ENCODE measurements at places on chromosomes 13 and 19.

GRCh38 chr19:33496038-33496895, 25.3 kb downstream of the PEPD start:
- no peak for DNase-seq

GRCh38 chr13:53098455-53098854, 69.8 kb downstream of the OLFM4 start:
- no peak for DNase-seq

DNA sequence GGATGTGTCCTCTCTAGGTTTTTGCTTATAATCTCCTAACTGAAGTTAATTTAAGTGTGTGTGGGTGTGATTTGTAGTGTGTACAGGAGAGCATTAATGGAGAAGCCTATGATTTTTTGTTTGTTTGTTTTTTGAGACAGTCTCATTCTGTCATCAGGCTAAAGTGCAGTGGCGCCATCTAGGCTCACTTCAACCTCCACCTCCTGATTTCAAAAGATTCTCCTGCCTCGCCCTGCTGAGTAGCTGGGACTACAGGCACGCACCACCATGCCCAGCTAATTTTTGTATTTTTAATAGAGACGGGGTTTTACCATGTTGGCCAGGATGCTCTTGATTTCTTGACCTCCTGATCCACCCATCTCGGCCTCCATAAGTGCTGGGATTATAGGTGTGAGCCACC, 20.6 kb downstream of the ZNF701 start:
- DNase-seq = no peak

DNA sequence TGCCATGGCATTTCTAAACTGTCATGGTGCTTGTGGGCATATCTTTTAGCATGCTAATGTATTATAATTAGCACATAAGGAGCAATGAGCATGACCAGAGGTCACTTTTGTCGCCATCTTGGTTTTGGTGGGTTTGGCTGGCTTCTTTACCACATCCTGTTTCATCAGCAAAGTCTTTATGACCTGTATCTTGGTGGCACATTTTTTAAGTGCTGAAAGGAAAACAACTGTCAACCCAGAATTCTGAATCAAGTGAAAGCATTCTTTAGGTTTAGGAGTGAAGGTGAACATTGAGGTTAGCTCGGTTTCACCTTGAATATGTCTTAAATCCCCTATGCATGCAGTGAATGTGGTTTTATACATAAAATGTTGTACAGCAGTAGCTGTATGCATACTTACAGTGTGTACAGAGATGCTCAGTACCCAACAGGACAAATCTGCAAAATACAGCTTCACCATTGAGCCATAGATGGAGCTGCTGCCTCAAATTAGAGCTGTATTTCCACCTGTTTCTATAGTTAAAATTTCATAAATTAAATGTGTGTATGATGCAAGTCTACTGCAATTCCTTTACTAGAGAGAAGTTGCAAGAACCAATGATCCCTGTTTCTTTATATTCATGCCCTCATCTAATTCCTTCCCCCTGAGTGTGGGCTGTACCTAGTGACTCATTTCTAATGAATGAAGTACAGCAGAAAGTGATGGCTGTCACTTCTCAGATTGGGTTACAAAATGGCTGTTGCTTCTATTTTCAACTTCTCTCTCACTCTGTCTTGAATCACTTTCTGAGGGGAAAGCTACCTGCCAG, 25.2 kb upstream of the IGSF23 start:
- DNase-seq = peak; percentile 99

- no peak for DNase-seq
These were observed 25.2 kb upstream of the ZNF845 start for GRCh38 chr19:53308339-53308811.

GRCh38 chr19:3149089-3149488, 13.3 kb downstream of the GNA15 start:
- no peak for DNase-seq

DNA sequence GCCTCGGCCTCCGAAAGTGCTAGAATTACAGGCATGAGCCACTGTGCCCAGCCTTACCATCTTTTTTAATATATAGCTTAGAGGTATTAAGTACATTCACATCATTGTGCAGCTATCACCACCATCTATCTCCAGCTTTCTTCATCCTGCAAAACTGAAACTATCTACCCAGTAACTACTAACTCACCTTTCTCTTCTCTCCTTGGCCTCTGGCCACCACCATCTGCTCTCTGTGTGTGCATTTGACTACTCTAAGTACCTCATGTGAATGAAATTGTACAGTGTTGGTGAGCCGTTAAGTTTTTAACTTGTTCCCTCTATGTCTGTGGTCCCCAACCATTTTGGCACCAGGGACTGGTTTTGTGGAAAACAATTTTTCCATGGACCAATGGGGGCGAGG, 56.1 kb downstream of the CDK8 start:
- no peak for DNase-seq

GRCh38 chr13:109162248-109163036, 533.0 kb downstream of the MYO16 start:
- DNase-seq = no peak

DNA sequence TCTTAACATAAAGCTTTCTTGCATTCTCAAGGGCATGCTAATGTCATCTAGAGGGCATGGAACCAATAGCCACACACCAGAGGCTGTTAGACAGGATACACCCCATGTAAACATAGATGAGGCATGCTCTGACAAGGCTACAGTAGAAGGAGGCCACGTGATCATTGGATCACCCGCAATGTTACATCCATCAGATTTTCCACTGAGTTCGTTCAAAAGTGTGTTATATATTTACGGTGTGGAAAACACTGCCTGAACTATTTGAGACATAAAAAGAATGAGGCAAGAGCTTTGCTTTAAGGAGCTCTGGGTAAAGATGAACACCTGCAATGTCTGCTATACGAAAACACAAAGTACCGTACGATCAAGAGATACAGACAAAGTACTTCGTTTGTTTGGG, 817.5 kb upstream of the SLC10A2 start:
- peak; percentile 6 for DNase-seq

- DNase-seq = no peak
These were observed 48.2 kb upstream of the SLITRK5 start for GRCh38 chr13:87622971-87623370.

DNA sequence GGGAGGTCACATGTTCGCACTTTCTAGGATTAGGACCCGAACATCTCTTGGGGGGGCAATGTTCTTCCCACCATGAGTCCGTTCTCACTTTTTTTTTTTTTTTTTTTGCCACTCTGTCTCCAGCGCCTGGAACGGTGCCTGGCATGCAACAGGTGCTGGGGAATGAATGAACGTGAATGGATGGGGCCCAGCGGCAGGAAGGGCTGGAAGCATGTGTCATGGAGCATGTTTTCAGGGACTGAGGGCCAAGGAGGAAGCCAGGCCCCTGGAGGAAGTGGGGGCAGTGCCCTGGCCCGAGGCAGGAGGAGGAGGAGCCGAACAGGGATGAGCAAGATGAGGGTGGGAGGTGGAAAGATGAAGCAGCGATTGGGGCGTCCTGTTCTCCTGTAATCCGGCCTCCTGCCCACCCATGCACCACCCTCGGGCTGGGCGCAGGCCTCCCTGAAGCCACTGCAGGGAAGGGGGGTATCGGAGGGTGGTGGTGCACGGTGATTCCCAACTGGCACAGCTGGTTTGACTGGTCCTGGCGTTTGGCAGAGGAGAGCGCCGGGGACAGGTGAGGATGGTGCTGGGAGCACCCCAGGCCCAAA, 8.8 kb upstream of the SULT2B1 start:
- peak; percentile 25 for DNase-seq

GRCh38 chr19:56350416-56351045, 35.9 kb upstream of the ZSCAN5A start:
- peak; percentile 50 for DNase-seq

- peak; percentile 48 for DNase-seq
These were observed 6.3 kb upstream of the IGSF23 start for GRCh38 chr19:44607049-44607448.

GRCh38 chr13:61913183-61913582, 497.5 kb upstream of the PCDH20 start:
- peak; percentile 1 for DNase-seq

- DNase-seq = no peak
These were observed 10.5 kb downstream of the PMIS2 start for GRCh38 chr19:35596366-35596999.

GRCh38 chr19:13315495-13315894, 165.3 kb downstream of the IER2 start:
- DNase-seq = no peak

DNA sequence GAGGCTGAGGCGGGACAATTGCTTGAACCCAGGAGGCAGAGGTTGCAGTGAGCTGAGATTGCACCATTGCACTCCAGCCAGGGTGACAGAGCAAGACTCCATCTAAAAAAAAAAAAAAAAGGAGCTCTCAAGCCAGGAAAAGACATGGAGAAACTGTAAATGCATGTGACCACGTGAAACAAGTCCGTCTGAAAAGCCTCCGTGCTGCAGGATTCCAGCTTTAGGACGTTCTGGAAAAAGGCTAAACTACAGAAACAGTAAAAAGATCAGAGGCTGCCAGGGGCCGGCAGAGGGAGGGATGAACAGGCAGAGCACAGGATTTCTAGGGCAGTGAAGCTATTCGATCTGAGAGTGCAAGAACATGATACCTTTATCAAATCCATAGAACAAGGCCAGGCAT, 40.7 kb upstream of the NDUFS7 start:
- DNase-seq = no peak

DNA sequence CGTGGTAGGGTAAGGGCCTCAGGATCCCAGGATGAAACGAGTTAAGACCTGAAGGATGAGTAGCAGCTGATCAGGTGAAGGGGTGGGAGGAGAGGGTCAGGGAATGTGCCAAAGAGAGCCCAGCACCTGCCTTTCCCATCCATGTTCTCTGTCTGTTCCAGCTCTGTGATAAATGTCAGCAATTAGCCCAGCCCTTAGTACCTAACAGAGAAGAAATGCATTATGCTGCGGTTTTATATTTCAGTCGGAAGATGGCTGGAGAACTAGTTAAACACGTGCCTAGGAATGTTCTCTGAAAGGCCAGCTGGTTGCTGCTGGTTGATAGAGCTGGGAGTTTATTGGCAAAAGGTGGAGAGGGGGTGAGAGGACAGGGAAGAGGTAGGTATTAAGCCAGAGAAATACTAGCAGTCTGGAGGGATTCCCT, 268.2 kb downstream of the SHISA2 start:
- no peak for DNase-seq

- DNase-seq = no peak
These were observed 17.1 kb downstream of the GAS6 start for GRCh38 chr13:113846636-113847318.

DNA sequence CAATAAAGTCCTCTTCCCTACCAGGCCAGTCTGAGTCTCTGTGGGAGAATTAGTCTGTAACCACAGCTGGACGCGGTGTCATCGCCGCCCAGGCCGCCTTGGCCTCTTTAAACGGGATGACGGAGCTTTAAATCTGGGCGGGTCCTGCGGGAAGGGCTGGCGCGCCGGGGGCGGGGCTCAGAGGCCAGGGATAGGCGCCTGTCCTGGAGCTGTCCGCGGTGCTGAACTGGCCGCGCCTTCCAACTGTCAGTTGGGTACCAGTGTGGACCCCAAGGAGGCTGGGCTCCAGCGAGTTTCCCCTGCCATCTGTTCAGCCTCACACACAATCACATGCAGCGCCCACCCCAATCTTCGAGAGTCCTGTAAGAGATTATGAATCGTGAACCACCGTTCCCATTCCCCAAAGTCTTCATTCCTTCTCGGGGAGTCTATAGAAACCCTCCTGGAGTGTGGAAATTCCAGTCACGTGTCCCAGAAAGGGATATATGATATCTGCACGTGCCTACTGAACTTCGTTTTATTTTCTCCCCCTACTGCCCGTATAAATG, 11.5 kb downstream of the APLP1 start:
- peak; percentile 83 for DNase-seq

GRCh38 chr19:18029617-18030338, 21.8 kb downstream of the ARRDC2 start:
- DNase-seq = no peak

GRCh38 chr19:56477429-56478338, 539 bp upstream of the ZNF667 start:
- peak; percentile 90 for DNase-seq

DNA sequence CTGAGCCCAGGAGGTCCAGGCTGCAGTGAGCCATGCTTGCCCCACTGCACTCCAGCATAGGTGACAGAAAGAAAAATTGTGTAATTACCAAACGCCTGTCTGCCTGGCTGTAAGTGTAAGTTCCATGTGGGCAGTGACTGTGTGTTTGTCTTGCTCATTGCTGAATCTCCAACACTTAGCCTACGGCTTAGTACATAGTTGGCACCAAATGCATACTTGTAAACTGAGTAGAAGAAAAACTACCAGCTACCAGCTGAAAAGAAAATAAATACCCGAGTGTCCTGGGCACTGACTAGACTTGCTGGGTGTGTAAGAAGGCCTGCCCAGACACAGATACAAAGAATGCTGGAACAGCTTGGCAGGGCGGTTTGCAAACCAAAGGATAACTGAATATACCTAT, 2.7 kb upstream of the CEBPG start:
- no peak for DNase-seq

DNA sequence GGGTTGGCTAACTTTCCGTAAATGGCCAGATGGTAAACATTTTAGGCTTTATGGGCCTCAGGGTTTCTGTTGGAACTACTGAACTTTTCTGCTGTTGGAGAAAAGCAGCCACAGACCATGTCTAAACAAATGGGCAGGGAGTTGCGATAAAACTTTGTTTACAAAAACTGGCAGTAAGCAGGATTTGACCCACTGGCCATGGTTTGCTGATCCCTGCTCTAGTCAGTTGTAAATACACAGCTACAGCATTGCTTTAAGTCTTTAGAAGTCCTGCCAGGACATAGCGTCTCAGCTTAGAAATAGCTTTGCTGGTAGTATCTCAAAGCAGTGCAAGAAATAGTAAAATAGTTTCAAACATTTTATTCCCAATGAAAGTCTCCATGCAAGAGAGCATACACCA, 88.4 kb downstream of the NALCN start:
- DNase-seq = no peak

GRCh38 chr13:113561417-113562084, 23.0 kb upstream of the TFDP1 start:
- no peak for DNase-seq

DNA sequence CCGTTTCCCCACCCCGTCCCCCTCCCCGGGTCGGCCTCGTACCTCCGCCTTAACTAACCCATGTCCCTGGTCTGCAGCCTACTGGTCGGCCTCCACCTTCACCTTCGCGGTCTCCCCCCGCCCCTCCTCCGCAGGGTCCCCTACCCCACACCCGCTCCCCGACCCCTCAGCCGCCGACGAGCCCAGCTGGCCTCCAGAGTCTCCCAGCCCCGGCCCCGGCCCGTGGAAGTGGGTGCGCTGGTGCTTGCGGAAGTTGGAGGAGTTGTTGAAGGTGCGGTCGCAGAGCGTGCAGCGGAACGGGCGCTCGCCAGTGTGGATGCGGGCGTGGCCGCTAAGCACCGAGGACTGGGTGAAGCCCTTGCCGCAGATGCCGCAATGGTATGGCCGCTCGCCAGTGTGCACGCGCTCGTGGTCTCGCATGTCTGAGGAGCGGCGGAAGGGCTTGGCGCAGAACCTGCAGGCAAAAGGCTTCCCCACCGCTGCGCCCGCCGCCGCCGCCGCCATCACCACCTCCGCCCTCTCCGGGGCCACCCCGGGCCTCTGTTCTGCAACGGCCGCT, 2.6 kb downstream of the ZNF784 start:
- no peak for DNase-seq

GRCh38 chr19:51124216-51124615, 490 bp upstream of the SIGLEC9 start:
- no peak for DNase-seq
